Activated gamma-delta T cell (primary cell): ENCODE measurements at places on chromosomes 6 and 20.
A peak's percentile ranks its signal among the peaks of the same experiment; 100 is the strongest.

- peak; percentile 5 for DNase-seq
Observed at GRCh38 chr6:80338201-80338836, 231.8 kb downstream of the BCKDHB start.

- no peak for DNase-seq
Observed at GRCh38 chr20:50930139-50930975, 880 bp downstream of the ADNP start.

DNA sequence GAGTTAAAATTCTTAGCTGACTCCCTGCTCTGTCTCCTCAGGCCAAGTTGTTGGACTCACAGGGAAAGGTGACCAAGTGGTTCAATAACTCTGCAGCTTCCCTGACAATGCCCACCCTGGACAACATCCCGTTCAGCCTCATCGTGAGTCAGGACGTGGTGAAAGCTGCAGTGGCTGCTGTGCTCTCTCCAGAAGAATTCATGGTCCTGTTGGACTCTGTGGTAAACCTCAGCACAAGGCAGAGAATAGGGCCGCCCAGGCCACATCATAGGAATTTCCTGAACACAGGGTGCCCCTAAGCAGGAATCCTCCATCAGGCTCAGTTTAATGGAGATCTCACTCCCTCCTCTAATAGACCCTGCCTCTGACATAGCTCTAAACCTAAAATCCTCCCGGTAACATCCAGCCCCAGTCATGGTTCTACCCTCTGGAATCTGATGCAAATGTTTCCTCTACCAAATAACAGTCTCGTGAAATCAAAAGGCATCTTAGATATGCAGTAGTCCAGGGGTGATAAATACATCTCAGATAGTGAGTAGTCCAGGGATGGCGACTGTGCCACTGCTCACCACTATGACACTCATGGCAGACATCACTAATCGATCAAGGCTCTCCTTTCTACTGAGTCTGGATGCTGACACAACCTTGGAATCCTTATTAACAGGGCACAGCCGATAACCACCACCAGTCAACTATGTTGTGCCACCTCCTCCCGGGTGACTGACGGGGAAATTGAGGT, 18.3 kb downstream of the BPIFB1 start:
- DNase-seq: no peak

DNA sequence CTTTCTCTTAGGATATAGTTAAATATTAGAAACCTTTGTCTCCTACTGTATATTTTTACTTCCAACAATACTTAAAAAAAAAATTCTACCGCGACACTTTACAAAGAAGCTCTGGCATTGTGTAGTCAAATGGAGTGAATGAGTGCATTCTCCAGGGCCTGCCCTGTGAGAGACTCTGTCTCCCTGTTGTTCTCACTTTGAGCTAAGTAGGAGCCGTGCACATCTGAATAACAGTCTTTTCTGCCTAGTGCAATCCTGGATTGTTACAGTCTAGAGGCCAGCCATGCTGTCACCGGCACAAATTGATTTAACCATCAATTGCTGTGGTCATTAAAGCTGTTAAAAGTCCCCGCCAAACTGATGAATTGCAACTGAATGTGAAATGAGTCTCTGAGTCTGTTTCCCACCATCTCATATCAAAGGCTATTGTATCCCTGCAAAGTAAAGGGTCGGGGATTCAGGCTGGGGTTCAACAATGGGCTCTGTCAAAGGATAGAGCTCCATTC, 156.0 kb downstream of the RFPL4B start:
- DNase-seq: no peak

DNA sequence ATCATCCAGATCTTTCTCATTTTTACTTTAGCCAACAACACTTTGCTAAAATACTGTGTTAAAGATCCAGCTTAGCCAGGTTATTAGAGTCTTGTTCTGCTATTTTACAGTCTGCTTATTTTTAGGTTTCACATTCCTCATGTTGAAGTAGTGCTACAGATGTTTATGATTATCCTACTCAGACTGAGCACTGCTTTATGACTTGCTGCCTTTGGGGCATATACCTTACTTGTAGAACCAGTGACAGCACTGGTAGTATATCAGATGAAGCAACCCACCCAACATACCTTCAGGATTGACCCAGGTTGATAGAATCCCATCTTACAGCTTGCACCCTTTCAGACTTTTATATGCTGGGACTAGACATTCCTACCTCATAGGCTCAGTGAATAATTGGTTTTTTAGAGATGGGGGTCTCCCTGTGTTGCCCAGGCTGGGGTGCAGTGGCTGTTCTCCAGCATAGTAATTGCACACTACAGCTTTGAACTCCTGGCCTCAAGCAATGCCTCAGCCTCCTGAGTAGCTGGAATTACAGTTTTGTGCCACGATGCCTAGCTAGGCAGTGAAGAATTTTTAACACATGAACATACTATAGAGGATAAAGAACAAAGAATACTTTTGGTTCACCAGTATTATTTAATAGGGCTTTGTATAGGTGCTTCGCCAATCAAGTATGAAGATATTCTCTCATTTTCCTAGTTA, 63.8 kb upstream of the DYNLRB1 start:
- no peak for DNase-seq

DNA sequence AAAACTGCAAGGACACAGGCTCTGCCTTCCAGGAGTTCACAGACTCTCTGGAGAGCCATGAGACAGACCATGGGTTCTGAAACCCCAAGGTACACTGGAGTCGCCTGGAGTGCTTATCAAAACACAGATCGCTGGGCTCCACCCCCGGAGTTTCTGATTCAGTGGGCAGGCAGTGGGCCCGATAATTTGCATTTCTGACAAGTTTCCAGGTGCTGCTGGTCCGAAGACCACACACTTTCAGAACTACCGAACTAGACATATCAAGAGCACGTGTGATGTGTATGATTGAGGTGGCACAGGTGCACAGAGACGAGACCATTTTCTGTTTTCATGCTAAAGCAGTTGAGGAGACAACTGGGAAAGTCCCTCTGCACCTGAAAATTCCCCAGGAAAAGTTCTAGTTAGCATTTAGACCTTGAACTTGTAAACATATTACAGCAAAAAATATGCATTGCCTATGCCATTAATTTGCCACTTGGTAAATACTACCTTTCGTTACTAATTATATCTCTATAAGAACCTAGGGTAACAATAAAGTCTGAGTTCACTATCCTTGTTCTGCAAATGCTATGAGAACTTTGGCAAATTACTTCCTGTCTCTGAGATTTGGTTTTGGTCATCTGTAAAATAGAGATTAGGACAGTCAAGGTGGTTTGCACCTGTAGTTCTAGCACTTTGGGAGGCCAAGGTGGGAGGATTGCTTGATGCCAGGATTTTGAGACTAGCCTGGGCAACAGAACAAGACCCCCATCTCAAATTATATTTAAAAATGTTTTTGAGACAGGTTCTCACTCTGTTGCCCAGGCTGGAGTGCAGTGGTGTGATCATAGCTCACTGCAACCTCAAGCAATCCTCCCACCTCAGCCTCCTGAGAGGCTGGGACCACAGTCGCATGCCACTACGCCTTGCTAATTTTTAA, 14.3 kb upstream of the PIM1 start:
- no peak for DNase-seq

- DNase-seq: no peak
Observed at GRCh38 chr6:144474290-144474689, 189.2 kb downstream of the UTRN start.

- DNase-seq: no peak
Observed at GRCh38 chr20:13008761-13009681, at the start of gene SPTLC3. TSS of gene SPTLC3 (plus strand) at chr20:13008972. CDS start at chr20:13009268, 296 bp downstream.

DNA sequence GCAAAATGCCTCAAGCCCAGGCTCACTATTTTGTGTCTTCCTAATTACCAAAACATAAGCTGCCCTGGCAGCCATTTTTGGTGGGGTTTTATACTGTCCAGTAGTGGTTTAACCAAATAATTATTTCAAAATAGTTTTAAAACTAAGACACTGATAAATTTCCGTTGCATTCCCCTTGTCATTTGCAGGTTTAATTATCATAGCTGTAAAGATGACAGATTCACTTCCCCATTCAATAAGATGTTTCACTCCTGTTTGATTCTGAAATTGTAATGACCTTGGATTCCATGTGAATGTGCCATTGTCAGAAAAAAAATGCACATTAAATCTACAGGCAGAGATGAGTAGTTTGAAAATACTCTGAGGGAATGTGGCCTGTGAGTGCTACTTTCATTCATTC, 172.0 kb downstream of the COL9A1 start:
- no peak for DNase-seq

DNA sequence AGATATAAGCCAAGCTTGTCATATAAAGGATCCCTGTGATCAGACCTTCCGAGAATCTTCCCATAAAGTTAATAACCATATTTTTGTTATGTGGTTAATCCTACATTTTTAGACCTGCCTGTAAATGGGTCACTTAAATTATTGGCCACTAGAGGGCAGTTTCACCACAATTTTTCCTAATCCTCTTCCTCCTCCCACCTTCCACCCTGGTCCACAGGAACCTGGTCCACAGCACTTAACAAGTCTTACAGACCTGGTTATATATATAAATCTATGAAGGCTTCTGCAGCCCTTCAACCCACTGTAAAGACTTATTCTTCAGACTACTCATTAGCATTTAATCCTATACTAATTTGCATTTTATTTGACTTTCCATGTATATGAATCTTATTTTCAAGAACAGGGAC, 28.3 kb downstream of the MRS2 start:
- no peak for DNase-seq

DNA sequence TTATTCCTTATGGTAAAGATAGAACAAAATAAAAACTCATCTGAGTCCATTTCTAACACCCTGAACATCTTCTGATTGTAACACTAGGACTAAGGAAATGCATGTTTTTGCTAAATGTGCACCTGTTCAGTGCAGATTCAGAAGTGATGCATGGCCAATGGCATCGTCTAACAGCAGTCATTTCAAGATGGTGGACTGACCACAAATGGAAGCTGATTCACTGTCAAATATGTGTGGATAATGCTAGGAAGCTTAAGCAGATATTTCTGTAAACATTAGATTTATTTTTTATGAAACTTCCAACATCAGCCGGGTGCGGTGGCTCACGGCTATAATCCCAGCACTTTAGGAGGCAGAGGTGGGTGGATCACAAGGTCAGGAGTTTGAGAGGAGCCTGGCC, 394.8 kb downstream of the SAMD5 start:
- DNase-seq: no peak

- no peak for DNase-seq
Observed at GRCh38 chr6:168961264-168961656, 292.4 kb downstream of the THBS2 start.

DNA sequence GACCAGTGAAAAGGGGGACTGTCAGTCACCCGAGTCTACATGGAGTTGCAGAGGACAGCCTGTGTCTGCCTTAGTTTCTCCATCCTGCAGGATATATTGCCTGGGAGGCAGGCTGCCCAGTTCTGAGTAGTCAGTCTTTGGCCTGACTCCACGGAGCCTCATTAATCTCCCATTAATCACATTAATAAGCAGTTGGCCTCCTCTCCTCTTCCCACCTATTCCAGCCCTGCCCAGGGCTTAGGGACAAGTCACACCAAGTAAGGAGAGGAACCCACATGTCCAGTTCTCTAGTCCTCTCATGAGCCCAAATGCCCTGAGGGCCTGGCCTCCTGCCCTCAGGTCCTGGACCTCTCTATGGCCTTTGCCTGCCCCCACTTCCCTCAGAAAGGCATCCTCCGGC, 1.3 kb upstream of the MUCL3 start:
- no peak for DNase-seq

- DNase-seq: peak; percentile 55
Observed at GRCh38 chr20:63519668-63520503, 679 bp upstream of the PPDPF start.

GRCh38 chr6:16689788-16690607, 71.3 kb downstream of the ATXN1 start:
- no peak for DNase-seq

DNA sequence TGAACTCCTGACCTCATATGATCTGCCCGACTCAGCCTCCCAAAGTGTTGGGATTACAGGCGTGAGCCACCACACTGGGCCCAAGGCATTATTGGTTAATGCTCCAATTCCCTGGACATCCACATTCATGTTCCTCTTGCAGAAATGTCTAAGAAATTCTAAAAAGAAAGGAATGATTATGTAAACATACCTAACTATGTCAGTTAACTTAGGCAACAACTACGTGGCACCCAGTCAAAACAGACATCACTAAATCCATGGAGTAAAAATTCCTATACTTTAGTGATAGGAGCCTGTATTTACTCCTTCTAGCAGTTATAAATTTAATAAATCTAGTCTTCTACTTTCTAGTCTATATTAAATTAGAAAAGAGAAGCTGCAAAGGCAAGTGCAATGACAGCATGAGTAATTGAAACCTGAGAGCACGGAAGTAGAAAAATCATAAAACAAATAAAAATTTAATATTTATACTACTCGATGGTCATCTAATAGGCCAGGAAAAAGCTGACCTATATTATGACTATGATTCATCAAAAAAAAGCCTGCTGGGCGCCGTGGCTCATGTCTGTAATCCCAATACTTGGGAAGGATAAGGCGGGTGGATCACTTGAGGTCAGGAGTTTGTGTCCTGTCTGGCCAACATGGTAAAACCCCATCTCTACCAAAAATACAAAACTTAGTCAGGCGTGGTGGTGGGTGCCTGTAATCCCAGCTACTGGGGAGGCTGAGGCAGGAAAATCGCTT, 4.2 kb downstream of the AHI1 start:
- DNase-seq: no peak

GRCh38 chr20:38680500-38681306, 43.6 kb upstream of the SLC32A1 start:
- DNase-seq: no peak

- no peak for DNase-seq
Observed at GRCh38 chr6:52132292-52132691, 44.9 kb upstream of the PKHD1 start.

DNA sequence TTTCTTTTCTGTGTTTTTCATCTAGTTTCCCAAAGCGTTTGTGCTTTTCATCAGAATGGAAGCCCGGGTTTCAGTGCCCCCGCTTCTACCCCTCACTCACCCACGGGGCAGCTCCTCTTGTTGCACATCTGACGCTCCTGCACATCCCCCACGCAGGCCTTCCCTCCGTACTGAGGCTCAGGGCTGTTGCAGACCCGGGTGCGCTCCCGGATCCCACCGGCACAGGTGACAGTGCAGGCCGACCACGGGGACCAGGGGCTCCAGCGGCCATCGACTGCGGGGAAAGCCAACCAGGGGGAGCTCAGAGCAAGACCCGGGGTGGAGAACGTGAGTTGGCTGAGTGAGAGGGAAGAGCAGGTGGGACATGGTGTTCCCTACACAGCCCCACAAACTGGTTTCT, 19.0 kb downstream of the THBS2 start:
- DNase-seq: no peak

DNA sequence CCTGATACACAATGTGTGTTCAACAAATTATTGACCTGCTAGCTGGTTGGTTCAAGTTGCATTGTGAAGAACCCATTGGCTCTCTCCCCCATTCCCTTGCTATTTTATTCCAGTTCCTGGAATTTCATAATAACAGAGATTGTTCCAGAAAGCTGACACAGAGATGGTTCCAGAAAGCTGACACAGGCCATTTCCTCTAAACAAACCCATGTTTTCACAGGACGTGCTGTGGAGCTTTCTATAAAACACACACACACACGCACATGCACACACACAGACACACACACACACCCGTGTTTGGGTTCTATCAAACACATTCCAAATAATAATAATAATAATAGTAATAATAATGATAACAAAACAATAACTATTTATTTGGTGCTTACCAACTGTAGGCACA, 259.1 kb downstream of the CLIC5 start:
- no peak for DNase-seq

GRCh38 chr6:11484441-11484840, 53.1 kb upstream of the TMEM170B start:
- DNase-seq: no peak
